ENCODE measurements at places on chromosomes 2 and 18.

GRCh38 chr2:20129331-20130159 is 78.1 kb upstream of the LAPTM4A start:
- no peak for DNase-seq

GRCh38 chr2:3420076-3420768 is 40.7 kb downstream of the TRAPPC12 start:
- no peak for DNase-seq

GRCh38 chr2:20326163-20326780 is 24.4 kb downstream of the PUM2 start:
- DNase-seq: peak; percentile 39

DNA sequence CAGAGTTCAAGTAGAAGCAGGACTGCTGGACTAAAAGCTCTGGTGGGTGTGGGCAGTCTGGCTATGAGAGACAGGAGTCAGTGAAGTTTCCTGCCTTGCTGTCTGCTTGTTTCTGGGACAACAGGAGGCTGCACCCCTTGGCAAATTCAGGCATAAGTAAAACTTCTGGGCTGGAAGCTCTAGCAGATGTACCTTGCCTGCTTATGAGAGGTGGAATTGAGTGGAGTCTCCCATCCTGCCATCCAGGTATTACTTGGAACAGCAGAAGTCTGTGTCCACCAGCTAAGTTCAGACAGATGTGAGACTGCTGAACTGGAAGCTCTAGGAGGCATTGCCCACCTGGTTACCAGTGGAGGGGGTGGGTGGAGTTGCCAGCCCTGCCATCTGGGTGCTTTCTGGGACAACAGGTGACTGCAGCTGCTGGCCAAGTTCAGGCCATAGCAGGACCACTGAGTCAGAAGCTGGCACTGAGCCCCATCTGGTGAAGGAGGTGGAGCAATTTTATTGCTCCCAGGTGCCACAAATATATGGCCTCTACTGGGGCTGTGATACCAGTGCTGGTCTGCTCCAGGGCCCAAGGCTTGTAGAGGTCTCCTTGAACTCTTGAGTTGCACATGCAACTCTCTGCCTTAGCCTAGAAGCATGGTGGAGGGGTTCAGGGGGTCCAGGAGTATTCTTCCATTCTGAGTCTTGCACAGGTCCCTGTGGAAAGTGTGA is 199.4 kb upstream of the FN1 start:
- no peak for DNase-seq

DNA sequence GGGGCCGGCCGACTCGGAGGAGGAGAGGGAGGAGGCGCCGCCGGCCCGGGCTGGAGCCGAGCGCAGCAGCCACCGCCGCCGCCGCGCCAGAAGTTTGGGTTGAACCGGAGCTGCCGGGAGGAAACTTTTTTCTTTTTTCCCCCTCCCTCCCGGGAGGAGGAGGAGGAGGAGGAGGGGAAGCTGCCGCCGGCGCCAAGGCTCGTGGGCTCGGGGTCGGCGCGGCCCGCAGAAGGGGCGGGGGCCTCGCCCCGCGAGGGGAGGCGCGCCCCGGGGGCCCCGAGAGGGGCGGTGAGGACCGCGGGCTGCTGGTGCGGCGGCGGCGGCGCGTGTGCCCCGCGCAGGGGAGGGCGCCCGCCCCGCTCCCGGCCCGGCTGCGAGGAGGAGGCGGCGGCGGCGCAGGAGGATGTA is 316 bp downstream of the CRIM1 start:
- DNase-seq: no peak

- DNase-seq: no peak
These were observed 5.2 kb downstream of the PROC start for GRCh38 chr2:127423478-127423843.

DNA sequence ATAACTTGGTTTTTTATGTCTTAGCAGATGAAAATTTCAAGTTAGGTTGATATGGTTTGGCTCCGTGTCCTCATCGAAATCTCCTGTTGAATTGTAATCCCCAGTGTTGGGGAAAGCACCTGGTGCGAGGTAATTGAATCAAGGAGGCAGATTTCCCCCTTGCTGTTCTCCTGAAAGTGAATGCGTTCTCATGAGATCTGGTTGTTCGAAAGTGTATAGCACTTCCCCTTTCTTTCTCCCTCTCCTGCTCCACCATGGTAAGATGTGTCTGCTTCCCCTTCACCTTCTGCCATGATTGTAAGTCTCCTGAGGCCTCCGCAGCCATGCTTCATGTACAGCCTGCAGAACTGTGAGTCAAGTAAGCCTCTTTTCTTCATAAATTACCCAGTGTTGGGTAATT is 242.1 kb upstream of the TNP1 start:
- DNase-seq: no peak

- no peak for DNase-seq
These were observed 267.3 kb downstream of the ANAPC1 start for GRCh38 chr2:111616651-111617218.

GRCh38 chr2:105248316-105249070 is 7.0 kb downstream of the GPR45 start:
- no peak for DNase-seq

GRCh38 chr2:64283006-64283570 is 138.9 kb upstream of the PELI1 start:
- DNase-seq: no peak

DNA sequence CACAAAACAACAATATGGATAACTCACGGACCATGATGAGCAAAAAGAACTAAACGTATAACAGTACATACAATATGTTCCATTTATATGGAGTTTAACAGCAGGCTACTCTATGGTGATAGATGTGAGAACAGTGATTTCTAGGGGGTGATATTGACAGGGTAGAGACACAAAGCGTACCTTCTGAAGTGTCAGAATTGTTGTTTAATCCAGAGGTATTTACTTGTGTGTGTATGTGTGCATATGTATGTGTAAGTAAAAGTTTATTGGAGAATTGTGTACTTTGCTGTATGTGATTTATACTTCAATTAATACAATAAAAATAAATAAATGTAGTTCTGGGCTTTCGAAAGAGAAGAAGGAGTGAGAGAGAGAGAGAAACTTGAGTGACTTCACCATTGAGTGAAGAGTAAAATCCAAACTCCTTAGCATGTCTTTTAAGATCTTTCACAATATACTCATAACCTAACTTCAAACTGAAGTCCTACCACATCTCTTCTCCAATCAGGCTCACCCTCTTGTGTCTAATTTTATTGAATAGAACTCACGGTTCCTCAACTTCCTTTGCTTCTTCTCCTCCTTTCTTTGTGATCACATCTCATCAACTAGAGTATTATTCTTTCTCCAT is 126.0 kb upstream of the KLF7 start:
- no peak for DNase-seq

DNA sequence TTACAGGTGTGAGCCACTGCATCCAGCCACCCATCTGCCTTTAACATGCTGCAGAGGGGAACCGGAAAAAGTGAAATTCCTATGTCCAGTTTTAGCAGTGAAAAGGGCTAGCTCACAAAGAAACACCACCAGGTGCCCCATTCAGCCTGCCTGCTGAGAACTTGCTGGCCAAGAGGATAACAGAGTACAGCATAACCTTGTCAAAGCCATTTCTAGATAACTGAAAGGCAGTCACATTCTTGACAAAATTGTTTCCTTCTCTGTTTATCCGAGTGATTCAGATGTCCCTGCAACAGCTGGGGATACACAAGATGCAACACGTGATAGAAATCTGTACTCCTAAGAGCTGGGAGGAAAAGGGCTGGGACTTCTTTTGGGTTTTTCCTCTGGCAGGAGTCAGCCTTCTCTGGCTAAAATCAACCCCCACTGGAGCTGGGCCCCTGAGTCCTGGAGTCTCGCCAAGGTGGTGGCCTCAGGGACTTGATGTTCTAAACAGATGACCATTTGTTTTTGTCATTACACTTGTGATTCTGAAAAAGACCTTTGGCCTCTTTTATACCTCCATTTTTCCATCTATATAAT is 505.4 kb downstream of the BCL11A start:
- DNase-seq: no peak

GRCh38 chr2:157170299-157170698 is 87.2 kb upstream of the GALNT5 start:
- DNase-seq: no peak

- DNase-seq: peak; percentile 39
These were observed 71.1 kb upstream of the TFCP2L1 start for GRCh38 chr2:121356058-121356640.

GRCh38 chr2:38966006-38966405 is 76.3 kb downstream of the ARHGEF33 start:
- DNase-seq: no peak

DNA sequence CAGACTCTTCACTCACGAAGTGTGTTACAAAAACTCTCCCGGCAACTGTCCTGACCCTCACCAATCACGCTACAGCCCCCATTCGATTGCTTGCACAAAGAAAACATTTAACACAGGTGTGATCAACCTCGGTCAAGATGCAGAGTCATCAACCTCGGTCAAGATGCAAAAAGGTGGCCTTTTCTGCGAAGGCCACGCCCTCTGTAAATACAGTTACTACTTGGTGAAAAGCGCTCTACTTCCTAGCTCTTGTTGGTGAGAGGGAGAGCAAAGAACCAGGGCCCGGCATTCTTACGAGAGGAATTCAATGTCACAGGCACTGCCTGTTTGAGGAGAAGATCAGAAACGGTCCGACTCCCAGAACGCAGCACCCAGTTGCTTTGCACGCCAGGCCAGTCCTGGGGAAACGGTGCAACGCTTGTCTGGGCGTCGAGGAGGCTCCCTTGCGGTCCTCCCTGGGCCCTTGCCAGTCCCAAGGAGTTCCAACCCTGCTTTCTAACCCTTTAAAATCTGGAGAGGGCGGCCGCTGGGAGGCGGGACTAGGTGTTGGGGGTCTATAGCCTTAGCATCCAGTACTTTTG is 1.9 kb downstream of the PIEZO2 start:
- DNase-seq: no peak

GRCh38 chr2:162968306-162968705 is 129.7 kb upstream of the KCNH7 start:
- no peak for DNase-seq

DNA sequence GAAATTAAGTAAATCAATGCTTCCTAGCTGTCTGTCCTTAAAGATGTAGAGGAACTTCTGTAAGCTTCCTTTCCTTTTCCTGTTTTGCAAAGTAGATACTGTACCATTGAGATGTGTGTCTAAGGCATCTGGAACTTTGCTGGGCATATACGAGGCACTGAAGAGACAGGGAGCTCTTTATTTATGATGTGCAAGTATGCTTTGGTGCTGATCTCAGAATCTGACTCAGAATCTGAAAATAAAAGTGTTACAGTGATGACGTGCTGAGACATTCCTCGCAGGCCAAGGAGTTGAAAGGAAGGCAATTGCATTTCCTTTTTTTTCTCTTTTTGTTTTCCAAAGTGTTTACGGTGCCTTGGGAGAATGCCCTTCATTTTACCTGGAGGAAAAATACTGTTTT is 230.9 kb upstream of the RGPD4 start:
- DNase-seq: no peak

DNA sequence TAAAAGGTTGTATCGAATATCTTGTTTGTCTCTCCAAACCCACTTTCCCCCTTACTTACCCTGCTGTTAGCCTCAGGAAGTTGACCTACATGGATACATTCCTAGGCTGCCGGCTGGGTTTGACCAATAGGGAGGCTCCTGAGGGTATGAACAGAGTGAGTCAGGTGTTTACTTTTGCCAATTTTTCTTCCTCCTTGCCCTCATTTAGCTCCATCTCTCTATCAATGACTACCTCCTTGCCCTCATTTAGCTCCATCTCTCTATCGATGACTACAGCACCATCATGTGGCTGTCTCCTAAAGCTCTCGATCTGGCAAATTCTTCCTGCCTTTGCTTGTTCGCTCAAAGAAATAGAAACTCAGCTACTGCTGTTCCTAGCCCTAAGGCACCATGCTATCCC is 571.9 kb upstream of the CRIM1 start:
- no peak for DNase-seq

DNA sequence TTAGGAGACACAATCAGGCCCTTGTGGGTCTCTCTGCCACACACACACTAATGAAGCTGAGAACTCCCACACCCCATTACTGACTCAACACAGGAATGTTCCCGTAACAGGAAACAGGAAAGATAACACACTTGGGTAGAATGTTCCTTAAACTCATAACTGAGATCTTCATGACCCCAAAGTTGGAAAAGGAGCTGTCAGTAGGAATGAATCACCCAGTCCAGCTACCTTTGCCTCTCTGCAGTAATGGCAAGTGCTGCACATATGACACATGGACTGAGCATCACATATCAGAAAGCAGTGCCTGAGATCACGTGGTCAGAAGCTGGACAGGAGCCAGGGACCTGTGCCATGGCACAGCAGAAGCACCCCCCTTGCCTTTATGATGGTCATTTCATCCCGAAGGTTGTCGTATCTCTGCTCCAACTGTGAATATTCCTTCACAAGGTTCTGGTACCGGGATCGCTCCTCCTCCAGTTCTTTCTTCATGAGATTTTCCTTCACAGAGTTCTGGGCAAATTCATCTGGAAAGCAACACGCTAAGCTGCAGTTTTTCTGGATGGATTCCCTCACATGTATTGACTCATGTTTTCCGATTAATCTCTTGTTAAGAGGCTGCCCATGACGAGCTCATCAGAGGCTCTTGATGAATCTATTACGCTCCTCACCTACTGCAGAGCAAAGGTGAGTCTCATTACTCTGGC is 65.4 kb upstream of the ACAA2 start:
- DNase-seq: no peak

GRCh38 chr2:157838442-157839161 is 37.5 kb downstream of the ACVR1 start:
- DNase-seq: no peak

GRCh38 chr2:157488877-157489276 is 45.0 kb upstream of the CYTIP start:
- DNase-seq: no peak

DNA sequence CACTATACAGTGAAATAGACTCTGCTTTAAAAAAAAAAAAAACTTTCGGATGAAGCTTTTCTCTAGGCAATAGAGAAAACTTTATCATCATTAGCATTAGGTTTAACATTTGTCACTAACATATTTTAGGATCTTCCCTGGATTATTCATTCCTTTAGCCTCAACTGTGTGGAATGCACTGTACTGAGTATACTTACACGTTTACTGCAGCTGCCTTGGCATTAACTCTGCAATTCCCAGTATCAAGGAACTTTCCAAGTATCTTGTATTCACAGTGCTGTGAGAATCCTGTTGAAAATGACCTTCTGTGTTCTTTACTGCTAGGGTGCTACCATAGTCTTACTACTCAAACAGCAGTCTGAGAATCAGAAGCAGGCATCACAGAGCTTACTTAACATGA is 328.2 kb upstream of the COL3A1 start:
- DNase-seq: no peak
